ENCODE measurements at places on chromosomes 13 and 19.
A peak's percentile ranks its signal among the peaks of the same experiment; 100 is the strongest.

DNA sequence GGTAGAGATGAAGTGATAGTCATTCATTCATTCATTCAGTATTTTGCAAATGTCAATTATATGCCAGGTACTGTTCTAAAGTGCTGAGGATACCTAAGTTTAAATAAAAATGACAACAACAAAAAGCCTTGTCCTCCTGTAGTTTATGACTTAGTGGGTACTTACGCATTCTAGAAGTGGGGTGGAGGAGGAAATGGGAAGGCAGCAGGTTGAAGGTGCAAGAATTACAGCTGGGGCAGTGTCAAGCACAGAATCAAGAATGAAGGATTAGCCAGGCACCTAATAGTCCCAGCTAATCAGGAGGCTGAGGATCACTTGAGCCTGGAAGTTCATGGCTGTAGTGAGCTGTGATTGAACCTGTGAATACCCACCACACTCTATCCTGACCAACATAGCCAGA is 90.7 kb upstream of the STARD13 start:
- no peak for DNase-seq

GRCh38 chr13:21364916-21365315 is 94.2 kb downstream of the ZDHHC20 start:
- no peak for DNase-seq

GRCh38 chr19:14515501-14516047 is 2.6 kb downstream of the DNAJB1 start:
- DNase-seq, result peak; percentile 24

GRCh38 chr19:6252066-6252465 is 27.7 kb downstream of the MLLT1 start:
- DNase-seq, result no peak

GRCh38 chr13:19345158-19345557 is 163.5 kb upstream of the TUBA3C start:
- no peak for DNase-seq

DNA sequence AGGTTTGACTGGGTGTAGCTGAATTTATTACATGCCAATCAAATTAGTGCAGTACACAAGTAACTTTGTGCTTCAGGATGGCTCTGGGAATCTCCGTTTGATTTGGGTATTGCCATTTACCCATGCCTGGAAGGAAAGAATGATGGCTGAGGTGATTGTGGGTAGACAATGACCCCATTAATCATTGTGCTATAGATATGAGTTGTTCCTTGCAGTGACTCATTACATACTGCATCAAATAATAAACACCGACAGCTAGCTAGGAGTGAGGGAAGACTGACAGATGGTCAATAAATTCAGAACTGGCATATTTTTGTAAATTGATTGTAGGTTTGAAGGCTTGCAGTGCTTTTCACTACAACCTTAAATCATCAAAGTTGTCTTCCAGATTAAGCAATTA is 1069.5 kb downstream of the DIAPH3 start:
- no peak for DNase-seq

DNA sequence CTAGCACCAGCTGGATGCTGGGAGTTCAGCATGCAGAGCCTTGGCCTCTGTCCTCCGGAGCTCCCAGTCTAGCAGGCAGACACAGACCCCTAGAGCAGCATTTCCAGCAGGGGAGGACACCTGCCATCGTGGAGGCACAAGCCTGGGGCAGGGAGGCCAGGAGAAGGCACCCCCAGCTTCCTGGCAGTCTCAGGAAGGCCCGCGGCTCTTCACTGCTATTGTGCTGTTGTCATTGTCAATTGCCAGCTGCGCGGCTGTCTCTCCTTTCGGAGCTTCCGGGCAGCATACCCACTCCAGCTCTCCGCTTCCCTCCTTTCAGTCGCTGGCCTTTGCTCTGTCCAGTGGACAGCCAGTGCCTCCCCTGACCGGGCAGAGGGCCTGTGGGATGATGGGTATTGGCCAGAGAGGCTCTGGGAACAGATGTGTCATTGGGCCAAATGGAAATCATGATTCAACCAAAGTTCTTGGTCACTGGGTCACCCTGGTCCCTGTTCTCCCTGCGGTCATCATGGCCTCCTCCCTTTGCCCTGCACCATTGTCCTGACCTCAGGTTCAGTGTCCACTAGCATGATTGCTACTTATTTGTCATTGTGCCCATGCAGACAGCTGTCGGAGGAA is 93.0 kb downstream of the SLC7A1 start:
- no peak for DNase-seq

- peak; percentile 67 for DNase-seq
Measured at GRCh38 chr19:10566658-10567410, 1.0 kb upstream of the KRI1 start.

DNA sequence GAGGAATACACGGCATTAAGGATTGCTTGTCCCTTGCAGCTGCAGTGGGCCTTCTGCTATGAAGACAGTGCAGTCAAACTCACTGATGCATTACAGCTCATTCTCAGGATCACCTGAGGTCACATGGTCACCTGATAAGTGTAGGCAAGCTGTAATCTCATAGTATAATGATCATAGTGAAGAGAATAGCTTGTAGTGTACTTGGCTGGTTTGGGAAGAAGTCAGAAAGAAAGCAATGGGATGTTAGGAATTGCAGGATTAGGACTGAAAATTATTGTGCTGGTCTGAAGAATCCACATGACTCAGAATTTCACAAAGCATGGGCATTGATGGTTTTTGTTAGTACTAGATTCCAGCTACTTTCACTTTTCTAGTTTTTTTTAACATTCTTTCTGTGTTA is 76.7 kb downstream of the MBNL2 start:
- no peak for DNase-seq

- DNase-seq, result no peak
Measured at GRCh38 chr13:93559718-93560117, 333.1 kb downstream of the GPC6 start.

DNA sequence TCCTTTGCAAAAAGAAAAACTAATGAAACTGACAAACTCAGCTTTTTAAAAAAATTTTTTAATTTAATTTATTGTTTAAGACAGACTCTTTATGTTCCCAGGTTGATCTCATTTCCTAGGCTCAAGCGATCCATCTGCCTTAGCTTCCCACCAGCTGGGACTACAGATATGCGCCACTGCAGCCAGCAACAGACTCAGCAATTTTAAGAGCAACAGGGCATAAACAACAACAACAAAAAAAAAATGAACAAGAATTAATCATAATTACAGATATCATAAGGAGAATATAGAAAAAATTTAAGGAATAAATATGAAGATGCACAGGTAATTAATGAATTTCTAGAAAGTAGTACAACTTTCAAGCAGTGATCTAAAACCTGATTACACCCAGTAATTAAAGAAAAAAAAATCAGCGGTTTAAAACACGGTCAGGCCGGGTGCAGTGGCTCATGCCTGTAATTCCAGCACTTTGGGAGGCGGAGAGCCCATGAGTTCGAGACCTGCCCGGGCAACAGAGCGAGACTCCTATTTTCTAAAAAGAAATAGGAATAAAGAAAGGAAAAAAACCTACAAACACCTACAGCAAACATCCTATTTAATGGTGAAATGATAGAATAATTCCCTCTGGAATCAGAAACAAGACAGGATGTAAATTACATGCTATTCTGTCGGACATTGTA is 1.4 kb downstream of the ZNF699 start:
- DNase-seq, result no peak

DNA sequence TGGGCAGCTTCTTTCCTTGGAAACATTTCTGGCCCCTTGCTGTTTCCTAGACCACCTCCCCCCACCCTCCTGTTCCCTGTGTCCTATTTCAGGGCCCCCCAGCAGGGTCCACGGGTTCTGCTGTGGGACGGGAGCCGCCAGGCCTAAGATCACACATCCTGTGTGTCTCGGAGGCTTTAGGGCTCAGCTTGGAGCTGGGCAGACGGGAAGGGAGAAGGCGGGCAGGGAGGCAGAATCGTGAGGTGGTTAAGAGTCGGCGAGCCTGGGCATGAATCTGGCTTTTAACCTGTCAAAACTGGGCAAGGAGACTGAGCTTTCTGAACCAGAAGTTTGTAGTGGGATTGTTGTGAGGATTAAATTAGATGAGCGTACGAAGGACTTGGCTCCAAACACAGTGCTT is 4.8 kb downstream of the KCNC3 start:
- DNase-seq, result no peak

- no peak for DNase-seq
Measured at GRCh38 chr19:50555450-50556281, 12.6 kb downstream of the LRRC4B start.

GRCh38 chr13:43036351-43037250 is 13.2 kb downstream of the DNAJC15 start:
- DNase-seq, result no peak

- no peak for DNase-seq
Measured at GRCh38 chr19:33668968-33669367, 47.2 kb downstream of the CHST8 start.

- no peak for DNase-seq
Measured at GRCh38 chr13:39322836-39323585, 280.0 kb downstream of the LHFPL6 start.

GRCh38 chr13:65090186-65090585 is 2139.9 kb downstream of the PCDH9 start:
- no peak for DNase-seq

DNA sequence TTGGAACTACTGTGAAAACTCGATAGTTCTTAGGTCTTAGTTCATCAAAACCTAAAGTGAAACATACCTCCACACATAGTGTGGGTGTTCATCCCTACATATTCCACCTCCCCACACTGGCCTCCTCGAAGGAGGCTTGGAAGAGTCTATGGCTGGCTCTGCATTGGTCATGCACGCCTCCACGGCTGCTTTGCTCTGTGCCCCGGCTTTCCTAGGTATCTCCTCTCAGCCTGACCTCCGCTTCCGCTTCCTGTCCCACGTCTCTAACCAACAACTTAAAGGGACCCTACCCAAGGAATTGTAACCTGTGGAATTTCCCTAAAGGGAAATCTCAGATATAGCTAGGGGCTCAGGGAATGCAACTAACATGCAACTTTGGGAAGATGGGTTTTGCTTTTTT is 79.7 kb upstream of the MBNL2 start:
- DNase-seq, result no peak

DNA sequence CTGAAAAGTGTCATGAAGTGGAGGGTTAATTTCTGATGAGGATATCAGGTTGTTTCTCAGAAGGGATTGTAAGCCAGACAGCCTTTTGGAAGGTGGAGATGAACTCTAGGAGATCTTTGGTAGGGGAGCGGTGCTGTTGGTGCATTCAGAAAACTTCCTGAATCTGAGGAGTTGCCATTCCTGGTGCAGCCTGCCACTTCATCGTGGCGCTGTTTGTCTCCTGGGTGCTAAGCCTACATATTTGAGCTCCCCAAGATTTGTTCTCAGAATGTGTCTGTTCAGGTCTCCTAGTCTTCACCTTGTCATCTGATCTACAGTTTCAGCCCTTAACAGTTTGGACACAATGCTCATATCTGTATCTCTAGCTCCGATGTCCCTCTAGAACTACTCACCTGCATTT is 285.6 kb downstream of the MTUS2 start:
- no peak for DNase-seq

- DNase-seq, result no peak
Measured at GRCh38 chr13:23709536-23709935, 139.3 kb downstream of the TNFRSF19 start.

DNA sequence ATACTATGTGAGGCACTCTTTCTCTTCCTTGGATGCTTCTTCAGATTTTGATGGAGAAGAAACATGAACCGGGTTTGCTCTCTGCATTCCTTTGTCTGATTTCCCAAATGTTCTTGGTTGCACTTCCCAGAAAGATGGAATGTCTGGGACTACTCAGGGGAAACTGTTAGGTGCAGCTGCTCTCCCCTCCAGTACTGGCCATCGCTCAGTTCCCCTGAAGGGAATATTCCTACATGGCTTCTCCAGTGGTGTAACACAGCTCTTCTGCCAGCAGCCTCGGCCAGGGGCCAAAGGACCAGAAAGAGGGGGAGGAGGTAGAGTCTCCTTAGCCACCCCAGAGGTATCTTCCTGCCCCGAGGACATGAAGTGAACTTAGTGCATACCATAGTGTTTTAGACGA is 33.5 kb upstream of the SPRY2 start:
- DNase-seq, result no peak

- no peak for DNase-seq
Measured at GRCh38 chr13:22506096-22506691, 674.6 kb upstream of the SGCG start.

GRCh38 chr13:38707460-38707859 is 20.6 kb downstream of the FREM2 start:
- no peak for DNase-seq

DNA sequence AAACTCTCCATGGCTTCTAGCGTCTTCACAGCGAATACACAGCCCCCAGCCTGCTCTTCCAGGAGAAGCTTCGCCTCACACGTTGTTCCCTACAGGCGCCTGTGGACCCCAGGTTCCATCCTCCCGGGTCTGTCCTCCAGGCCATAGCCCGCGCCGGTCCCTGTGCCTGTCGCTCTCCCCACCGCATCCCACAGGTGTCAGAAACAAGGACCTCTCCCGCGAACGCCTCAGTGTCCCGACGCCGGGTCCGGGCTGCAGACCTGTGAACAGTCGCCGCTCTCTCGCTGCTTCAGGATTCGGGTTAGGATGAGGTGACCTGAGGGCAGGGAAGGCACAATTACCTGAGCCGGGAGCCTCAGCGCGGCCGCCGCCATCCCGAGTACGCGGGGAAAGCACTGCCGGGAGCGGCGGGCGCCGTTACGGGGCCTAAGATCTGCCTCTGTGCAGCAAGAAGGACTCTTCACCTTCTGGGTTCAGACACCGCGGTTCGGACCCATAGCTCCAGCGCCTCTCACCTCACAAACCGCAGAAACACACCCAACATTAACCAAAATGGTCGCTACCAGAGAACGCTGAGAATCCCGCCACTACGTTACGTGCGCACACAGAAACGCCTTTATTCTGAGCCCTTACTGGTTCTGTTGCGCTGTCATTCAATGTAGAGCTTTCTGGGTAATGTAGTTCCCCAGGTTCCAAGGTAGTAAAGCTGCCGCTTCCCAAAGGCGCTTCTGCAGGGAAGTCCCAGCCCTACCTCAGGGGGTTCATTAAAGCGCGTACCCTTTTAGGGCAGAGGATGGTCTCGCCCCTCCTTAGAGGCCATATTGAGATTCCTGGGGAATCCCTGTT is at the start of gene ZNF418:
Gene ZNF418, minus strand, starts transcription at position 583 of the 846 bp plus-strand sequence. CDS start 1,580 bp downstream, outside the sequence.
- no peak for DNase-seq

GRCh38 chr13:98979012-98979660 is 1.3 kb upstream of the DOCK9 start:
- no peak for DNase-seq

GRCh38 chr19:35478794-35479677 is 11.2 kb downstream of the KRTDAP start:
- DNase-seq, result no peak

DNA sequence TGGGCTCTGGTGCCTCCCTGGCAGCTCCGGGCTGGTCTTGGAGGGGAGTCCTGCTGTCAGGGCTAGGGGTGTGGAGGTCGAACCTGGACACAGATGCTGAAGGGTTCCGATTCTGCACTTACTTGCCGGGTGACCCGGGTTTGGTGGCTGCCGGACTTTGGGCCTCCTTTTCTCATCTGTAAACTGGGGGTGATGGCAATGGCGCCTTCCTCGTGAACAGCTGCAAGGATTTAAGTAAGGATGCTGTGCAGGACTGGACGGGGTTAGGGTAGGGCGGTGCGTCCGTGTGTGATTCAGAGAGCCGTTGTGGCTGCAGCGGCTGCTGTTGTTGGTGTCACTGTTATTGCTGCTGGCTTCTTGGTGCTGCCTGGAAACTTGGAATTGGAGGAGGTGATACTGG is 2.4 kb downstream of the HPN start:
- DNase-seq, result no peak

- no peak for DNase-seq
Measured at GRCh38 chr19:36058481-36059179, 3.9 kb downstream of the WDR62 start.

- DNase-seq, result no peak
Measured at GRCh38 chr19:33064792-33065550, at the start of gene RHPN2. TSS of gene RHPN2 (minus strand) at chr19:33064888. CDS start at chr19:33064852, 36 bp downstream.

Data from NK-92 treated with Interleukin-12 subunit alpha and Interleukin-12 subunit beta, amount 100 ng/mL, for 24 hours (cell line).